Glomerular endothelial cell (primary cell): ENCODE measurements at places on chromosomes 13 and 19. TPM values are rescaled to one million over a fixed set of nuclear protein-coding genes. Genes with fewer than 3 reads are reported as not detected.

LIN37 gene
- 9.7 and 18.7 TPM in 2 replicates for total RNA-seq

GRCh38 chr19:1177322-1178114, 3.5 kb upstream of the SBNO2 start:
- no peak for DNase-seq

DNA sequence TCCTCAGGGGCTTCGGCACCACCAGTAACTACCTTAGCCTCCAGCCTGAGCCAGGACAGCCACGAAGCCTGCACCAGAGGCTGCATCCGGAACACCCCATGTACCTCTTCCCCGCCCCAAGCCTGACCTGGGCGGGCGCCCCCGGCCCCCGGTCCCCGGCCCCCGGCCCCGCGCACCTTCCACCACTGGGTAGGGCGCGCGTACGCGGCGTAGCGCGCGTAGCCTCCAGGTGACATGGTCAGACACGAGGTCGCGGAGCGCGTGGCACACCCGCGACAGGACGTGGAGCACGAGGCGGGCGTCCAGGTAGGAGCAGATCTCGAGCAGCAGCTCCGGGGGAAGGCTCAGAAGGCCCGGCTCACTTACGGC, 450 bp downstream of the FBXW9 start:
- DNase-seq, result no peak

- no peak for DNase-seq
These were observed 20.0 kb upstream of the POSTN start for GRCh38 chr13:37618554-37618953.

DNA sequence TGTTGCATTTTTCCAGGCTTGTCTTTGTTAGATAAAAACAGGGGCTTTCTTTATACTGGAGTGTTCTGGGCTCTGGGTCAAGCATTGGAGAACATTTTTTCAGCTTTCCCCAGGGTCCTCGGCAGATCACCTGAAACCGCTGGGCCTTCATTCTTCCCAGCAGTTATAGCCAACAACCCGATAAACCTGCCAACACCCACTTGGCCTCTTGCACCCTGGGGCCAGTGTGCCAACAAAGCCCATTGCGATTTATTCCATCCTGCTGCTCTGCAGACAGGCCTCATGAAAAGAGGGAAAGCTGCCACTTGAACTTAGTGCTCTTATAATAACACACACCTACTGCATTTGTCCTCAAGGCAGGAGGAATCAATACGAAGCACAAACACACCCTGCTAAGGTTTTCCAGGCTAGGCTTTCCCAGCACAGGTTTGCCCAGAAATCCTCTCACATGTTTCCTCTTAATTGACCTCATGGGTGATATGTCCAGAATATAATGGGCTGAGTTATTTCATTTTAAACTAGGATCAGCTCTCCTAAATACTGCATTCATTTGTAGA, 669.3 kb downstream of the LIG4 start:
- DNase-seq, result no peak

GRCh38 chr19:6455924-6456323, 3.7 kb downstream of the SLC25A23 start:
- no peak for DNase-seq

C2CD4C gene
- 0.44 and 0.47 TPM in 2 replicates for total RNA-seq

DNA sequence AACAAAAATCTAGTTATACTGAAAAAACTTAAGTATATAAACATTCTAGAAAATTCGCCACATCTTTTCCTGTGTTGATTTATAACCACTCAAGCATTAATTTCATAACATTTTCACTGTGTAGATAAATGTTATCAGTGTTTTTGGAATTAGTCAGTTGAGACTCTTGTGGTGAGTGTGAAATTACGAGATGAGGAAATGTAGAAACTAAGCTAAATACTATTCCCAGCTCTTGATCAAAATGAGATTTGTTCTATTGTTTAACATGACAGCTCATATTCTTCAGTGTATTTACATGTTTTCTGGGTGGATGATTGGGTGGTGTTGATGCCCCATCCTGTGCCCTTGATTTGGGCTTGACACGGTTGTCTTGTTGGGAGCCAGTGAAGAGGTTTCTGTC, 406.8 kb downstream of the DACH1 start:
- no peak for DNase-seq

GRCh38 chr13:91356919-91357612, 9.6 kb downstream of the MIR17HG start:
- no peak for DNase-seq

GRCh38 chr19:56660381-56661107, 11.0 kb downstream of the ZNF835 start:
- no peak for DNase-seq

ONECUT3 gene
- not detected in 2 replicates for total RNA-seq

DNA sequence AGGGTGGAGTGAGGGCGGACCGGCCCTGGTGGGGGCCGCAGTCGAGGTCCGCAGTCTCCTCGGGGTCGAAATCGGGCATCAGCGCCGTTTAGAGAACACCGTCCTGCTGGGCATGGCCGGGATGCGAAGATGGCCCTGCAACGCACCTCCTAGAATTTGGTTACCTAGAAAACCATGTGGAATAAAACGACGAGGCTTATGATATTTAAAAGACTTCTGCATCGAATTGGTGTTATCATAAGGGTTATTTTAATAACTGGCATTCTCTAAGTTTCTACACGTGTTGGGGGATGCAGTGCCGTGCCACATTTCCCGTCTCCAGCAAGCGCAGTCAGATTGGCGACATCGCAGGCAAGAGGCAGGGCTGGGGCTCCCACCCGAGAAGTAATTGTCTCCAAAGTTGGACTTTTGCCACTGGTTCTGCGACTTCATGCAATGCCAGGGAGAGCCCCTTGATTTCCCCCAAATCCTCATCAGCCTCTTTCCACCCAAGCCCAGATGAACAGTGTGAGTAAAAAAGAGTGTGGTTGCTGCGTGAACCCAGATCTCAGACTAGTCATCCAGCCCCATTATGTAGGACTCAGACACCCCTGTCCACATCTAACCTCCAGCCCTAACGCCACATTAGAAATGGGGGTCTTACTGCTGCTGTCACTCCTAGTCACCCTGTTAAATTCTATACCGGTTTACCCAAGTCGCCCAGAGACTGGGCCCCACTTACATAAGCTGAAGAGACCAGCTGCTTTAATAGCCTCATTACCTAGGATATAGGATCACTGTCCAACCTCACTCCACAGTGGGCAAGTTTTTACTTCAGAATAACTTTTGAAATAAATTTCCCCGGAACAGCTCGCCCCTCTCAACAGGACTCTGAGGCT, 571 bp upstream of the DHRS12 start:
- no peak for DNase-seq

ACP7 gene
- not detected in 2 replicates for total RNA-seq

- DNase-seq, result no peak
These were observed 54.4 kb downstream of the COL4A2 start for GRCh38 chr13:110361365-110361911.

CYP2F1 gene
- not detected in 2 replicates for total RNA-seq

DNA sequence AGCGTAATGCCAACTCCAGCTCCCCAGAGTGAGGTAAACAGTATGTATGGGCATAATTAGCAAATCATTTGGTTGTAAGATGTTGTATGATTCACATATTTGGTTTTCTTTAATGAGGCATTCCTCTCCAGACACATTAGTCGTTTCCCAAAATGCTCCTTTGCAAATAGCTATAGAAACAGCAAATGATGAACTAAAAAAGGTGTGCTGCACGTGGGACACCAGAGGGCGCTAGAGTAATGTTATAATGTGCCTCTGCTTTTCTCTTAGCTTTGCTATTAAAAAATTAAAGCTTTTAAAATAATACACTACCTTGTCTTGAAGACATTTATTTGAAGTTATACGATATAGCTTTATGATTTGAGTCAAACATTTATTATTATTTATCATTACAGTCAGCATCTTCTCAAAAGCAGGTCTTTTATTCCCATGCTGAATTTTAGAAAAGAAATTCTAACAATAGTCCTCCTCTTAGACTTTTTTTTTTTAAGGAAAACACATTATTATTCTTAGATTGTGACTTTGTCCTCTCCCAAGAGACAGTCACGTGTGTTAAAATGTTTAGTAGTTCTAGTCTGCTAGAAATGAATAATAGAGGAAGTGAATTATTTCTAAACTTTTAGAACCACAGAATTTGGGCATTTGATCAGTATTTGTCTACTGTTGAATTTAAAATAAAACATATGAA, 121.6 kb upstream of the FRY start:
- peak; percentile 16 for DNase-seq

DNA sequence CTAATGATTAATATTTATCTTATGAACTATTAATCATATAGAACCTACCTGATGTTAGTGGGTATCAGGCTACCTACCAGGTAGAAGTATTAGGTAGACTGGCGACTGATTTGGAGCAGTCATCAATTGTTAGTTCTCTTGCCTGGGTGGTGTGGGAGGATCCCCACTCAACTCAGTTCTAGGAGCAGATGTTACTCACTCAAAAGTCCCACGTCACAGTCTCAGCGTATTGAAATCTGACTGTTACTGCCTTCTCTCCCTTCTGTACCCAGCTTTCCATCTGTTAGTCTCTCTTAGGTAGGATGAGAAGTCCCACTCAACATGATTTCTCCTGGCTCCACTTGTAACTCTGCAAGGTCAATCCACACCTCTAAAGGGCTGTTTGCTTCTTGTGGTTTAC, 102.7 kb downstream of the OLFM4 start:
- DNase-seq, result no peak

- DNase-seq, result no peak
These were observed 37.7 kb downstream of the RGCC start for GRCh38 chr13:41495044-41495443.

SHD gene
- total RNA-seq, result not detected in 2 replicates

DNA sequence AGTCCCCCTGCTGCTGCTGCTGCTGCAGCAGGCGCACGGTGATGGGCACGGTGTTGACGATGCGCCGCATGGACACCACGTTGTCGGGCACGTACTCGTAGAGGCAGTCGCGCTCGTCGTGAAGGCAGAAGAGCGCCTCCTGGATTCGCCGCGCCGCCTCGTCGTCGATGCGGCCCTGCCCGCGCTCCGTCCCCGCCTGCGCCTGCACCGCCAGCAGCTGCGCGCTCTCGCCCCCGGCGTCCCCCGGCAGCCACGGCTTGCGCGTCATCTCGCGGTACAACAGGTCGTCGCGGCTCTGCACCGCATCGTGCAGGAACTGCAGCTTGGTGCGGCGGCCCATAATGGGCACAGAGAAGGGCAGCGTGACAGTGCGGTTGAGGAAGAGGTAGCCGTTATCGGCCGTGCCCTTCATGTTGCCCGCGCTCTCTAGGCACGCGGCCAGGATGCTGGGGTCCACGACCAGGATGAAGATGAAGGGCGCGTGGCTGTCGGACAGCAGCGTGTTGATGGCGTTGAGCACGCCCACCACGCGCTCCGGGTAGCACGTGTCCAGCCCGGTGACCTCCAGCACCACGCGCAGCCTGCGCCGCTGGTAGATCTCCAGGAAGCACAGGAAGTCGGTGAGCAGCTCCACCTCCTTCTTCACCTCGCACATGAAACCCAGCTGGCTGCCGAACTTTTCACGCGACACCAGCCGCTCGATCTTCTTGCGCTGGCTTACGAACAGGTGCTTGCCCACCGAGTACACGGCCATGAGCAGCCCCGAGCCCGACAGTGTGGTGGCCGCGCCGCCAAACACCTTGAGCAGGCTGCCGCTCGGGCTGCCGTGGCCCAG, 8.1 kb downstream of the NKPD1 start:
- DNase-seq, result no peak
